Stimulated activated CD4-positive, alpha-beta T cell treated with anti-CD3 and anti-CD28 coated beads, TNF-alpha, amount 100 ng/mL, for 1 hour (primary cell): ENCODE measurements at places on chromosomes 2 and 18.

DNA sequence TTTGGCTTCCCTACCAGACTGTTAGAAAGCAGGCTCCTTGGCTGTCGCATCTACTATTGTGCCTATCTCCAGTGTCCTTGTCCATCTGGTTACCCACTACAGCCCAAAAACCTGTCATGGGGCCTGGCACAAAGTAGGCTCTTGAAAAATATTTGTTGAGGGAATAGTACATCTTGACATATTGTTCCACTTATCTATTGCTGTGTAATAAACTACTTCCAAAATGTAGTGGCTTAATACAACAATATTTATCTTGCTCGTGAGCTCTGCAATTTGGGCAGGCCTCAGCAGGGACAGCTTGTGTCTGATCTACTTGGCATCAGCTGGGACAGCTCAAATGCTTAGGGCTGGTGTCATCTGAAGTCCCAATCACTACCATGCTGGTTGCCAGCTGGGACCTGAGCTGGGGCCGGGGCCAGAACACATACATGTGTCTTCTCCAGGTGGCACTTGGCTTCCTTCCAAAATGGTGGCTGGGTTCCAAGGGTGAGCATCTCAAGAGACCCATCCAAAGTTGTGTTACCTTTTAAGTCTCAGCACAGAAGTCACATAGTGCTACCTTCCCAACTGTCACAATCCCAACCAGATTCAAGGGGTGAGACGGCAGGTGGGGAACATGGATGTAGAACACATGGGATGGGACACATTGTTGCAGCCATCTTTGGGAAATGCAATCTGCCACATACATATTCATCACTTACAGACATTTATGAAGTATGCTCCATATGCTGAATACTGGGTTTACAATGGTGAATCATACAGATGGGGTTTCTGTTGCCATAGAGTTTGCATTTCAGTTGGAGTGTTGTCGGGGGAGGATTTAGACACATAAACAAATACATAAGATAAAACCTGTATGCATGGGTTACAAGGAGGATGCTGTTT, 134.2 kb downstream of the FOXI3 start:
- no peak for DNase-seq

- no peak for DNase-seq
These were observed 33.2 kb downstream of the TSN start for GRCh38 chr2:121788685-121789084.

- no peak for DNase-seq
These were observed 66.8 kb downstream of the XDH start for GRCh38 chr2:31347750-31348149.

DNA sequence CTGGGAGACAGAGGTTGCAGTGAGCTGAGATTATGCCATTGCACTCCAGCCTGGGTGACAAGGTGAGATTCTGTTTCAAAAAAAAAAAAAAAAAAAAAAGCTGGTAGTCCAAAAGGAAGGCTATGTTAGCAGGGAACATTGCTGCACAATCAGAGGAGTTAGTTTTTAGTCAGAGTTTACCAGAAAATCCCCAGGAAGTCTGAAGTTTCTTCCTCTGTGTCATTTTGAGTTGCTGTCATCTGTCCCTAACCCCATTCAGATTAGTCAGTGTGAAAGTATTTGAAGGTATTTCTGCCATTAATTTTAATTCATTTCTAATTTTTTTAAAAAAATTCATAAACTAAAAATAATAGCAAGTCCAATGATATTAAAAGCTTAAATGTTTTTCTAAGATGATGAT, 33.5 kb upstream of the CERS6 start:
- DNase-seq = no peak

DNA sequence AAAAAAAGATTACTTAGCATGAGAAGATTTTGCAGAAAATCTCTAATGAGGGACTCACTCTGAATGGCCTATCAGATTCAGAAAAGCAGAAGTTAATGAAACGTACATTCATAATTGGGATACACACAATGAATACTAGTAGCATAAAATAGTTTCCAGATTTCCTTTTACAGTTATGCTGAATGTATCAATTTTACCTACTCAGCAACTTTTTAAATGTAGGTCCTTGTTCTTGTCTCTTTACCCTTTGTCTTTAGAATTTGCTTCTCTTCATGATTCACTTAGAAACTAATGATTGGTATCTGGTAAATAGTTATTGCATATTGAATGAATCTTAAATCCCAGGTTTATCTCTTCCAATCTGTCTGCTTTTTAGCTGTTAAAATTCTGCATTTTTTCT, 458.8 kb downstream of the DSC3 start:
- DNase-seq = no peak

DNA sequence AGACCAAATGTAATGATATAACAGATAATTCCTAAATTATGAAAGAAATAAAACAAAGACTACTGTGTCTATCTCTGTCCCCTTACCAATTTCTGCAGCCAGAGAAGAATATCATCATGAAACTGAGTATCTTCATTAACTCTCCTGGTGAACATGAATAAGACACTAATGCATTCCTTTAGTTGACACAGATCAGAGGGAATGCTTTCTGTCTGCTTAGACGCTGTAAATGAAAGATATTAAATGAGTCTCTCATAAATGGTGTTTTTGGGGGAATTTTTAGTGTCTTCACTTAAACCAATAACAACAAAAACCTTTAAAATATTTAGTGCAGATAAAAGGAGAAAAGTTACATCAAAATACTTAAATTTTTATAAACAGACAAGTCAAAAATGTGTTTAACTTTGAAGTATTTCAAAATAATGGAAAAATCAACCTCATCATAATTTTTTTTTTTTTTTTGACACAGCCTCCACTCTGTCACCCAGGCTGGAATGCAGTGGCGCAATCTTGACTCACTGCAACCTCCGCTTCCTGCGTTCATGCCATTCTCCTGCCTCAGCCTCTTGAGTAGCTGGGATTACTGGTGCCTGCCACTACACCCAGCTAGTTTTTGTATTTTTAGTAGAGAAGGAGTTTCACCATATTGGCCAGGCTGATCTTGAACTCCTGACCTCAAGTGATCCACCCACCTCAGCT, 16.0 kb downstream of the EPG5 start:
- no peak for DNase-seq

DNA sequence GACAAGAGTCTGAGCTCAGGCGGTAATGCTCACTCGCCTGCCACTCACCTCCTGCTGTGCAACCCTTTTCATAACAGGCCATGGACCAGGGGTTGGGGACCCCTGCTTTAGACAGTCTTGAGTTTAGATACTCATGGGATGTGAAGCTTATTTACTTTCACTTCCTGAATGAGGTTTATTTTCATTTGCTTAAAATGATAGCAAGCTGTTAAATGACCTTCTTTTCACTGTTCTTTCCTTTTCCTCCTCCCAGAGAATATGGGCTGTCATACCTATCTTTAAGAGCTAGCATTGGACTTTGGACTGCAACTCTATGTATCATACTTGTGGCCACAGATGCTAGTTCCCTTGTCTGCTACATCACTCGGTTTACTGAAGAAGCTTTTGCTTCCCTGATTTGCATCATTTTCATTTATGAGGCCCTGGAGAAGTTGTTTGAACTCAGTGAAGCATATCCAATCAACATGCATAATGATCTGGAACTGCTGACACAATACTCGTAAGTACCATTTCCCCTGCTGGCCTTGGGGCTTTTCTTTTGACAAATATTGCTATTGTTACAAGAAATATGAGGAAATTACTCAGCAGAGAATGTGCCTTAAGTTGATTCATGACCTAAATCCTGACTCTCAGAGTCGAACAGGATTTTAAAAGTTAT, 168.5 kb downstream of the DPP4 start:
- no peak for DNase-seq

DNA sequence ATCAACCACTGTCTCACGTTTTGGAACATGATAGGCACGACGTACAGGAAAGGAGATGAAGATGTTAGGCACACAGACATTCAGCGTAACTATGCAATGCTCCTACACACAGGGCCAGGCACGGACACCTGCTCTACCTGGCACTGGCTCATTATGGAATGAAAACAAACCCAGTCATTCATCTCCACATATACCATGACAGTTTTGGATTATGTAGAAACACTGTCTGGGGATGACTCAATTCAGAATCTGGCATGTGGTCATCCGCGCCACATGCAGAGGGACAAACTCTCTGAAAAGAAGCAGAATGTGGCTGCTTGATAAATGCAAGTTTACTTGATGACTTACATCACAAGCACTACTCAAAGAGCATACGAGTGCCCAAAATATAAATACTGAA, 29.5 kb upstream of the NFU1 start:
- DNase-seq = no peak

DNA sequence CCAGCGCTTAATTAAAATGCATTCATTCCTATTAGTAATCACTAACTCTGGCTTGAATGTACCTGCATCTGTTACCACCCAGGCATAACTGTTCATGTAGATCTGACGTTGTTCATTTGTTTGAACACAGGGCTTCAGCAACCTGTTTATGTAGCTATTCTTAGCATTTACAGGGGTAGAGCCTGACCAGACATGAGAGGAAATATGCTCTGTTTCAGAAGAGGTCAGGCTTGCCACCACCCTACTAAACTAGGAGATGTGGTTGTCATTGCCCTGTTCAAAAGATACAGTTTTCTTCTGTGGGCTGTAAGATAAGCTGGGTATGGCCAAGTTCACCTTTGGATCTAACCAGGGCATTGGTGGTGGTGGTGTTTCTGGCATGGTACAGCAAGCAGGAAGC, 8.8 kb downstream of the MGAT5 start:
- DNase-seq = no peak
